Stimulated activated CD8-positive, alpha-beta memory T cell treated with anti-CD3 and anti-CD28 coated beads, Interleukin-4, amount 100 ng/mL, for 24 hours (primary cell): ENCODE measurements at places on chromosomes 3 and 15.

DNA sequence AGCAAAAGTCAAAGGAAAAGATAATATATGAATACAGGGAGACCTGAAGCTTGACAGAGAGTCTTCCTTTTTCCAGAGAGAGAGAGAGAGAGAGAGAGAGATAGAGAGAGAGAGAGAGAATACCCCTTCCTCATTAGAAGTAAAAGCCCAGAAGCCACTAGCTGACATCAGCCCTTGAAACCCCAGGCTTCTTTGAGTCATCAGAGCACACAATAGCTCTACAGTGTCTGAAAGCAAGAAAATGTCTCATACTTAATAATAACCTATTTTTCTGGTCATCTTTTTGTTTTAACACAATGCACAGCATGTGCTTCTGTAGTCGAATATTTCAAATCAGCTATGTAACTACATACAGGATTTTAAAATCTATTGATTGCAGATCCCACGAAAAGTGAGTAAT is 109.2 kb upstream of the NANOGP8 start:
- DNase-seq = no peak

DNA sequence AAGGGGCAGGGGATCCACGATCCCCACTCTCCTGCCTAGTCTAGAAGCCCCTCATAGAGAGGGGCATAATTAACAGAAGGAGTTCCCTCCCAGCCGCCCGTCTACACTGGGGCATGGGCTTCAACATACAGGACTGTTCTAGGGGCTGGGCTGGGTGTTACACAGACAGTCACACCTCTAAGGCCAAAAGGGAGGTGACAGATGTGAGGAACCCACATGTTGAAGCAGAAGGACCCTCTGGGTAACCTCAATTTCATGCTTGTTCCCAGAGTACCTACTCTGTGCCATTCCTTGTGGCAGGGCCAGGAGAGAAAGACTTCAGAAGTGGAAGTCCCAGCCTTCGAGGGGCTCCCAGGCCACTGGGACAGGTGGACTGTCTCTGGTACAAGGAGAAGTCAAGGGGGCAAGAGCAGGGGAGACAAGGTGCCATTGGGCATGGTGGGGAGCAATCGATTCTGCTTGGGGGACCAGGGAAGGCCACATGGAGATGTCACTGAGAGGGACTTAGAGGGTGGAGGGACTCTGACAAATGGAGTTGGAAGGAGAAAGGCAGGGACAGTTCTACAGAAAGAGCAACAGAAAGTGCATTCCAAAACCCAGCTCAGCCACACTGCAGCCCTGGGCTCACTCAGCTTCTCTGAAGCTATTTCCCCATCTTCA is 71.3 kb downstream of the CPN2 start:
- no peak for DNase-seq

GRCh38 chr3:13652728-13653127 is 103.8 kb downstream of the FBLN2 start:
- no peak for DNase-seq

DNA sequence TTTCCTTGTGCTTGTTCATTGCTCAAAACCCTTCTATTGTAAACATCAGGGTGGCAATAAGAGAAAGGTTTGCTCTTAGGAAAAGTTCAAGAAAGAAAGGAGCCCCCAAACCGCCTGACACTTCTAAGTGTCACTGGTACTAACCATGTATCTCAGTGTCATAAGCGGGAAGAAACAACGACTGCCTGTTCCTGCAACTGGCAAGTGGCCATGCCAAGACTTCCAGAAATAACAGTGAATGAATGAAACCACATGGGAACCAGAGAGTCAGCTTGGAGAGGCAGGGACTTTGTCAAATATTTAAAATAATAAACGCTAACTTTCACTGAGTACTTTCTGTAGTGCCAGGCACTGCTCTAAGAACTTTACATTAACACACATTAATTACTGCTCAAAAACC is 1.1 kb downstream of the PLSCR2 start:
- no peak for DNase-seq

DNA sequence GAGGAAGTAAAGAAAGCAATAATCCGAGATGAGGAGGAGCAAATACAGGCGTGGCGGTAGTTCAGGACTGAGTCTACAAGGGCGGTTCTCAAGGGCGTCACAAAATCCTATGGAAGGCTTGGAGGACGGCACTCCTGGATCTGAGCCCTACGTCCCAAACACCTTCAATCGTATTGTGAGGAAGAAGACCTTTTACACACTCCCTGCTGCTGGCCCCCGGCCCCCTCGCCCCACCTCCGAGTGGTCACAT is 747 bp downstream of the PLD1 start:
- DNase-seq = no peak

GRCh38 chr3:58776231-58776630 is 109.7 kb upstream of the FAM3D start:
- DNase-seq = no peak

DNA sequence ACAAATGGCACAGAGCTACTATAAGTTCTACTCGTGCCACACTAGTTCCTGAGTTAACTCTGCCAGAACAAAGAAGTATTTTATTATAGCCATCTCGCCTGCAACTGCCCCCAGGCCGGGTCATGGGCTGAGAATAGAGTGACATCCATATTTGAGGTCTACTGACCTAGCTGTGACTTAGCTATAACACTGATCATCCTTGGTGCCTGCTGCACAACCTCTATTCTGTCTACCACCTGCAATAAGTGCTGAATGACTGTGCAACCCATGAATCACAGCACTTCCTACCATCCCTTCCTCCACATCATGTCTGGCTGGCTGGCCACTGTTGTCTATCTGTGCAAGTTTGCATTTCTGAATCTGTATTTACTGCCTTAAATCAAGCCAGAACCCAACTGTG is 506.5 kb upstream of the TBL1XR1 start:
- no peak for DNase-seq

GRCh38 chr15:57323806-57324589 is 52.3 kb upstream of the CGNL1 start:
- DNase-seq = no peak

DNA sequence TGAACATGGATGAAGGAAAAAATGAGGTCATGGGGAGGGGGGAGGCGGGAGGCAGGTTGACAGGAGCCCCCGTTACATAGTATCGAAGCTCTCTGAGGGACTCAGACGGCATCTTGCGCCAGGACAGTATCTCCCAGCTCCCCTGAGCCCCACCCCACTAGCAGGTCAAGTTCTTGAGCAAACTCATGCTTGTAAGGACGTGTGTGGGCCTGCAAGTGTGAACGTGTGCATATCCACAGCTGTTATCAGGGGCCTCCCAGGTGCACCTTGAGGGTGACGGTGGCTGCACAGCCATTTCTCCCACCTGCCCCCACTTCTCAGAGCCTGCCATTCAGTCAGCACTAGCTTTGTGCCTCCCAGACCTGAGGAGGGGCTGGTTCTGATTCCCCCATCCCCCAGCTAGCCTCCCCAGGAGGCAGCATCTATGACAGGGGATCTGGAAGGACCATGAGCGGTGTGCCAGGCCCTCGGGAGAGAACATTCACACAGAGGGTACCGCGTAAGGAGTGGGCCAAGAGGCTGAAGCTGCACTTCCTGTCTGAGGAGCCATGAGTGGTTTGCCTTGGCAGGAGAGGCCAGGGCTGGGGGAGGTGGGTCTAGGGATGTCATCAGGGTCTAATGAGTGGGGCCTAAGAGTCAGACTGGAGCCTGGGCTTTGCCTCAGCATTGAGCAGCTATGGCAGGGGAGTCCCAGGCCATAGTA is 2.9 kb downstream of the SEMA3F start:
- DNase-seq = no peak

DNA sequence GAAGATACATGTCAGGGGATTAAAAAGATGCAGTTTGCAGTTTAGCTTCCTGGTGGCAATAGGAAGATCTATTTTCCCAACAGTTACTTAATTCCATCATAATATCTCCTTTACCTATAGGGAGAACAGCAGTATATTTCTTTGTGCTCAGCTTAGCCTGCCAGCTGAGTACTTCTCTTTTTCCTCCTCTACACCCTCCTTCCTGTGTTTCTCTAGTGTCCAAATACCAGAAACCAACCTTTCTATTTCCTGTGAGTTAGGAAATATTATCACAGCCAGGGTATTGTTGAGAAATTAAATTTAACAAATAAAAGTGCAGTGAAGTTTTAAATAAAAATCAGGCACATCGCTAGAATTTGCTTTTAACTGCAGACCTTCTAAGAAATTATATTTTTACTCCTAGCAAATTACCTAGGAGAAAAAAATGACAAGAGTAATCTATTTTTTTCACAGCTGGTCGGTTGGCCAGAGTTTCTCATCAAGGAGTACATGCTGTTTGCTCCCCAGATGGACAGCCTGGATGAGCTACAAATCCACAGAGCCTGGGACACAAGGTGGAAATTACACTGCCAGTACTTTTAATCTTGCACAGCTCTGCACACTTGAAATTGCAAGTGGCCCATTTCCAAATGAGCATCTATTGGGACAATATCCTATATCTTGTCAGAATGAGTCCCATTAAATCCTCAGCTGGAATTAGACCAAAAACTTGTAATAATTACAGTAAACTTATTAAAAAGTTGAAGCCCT is 185.2 kb upstream of the CFAP20DC start:
- DNase-seq = no peak

DNA sequence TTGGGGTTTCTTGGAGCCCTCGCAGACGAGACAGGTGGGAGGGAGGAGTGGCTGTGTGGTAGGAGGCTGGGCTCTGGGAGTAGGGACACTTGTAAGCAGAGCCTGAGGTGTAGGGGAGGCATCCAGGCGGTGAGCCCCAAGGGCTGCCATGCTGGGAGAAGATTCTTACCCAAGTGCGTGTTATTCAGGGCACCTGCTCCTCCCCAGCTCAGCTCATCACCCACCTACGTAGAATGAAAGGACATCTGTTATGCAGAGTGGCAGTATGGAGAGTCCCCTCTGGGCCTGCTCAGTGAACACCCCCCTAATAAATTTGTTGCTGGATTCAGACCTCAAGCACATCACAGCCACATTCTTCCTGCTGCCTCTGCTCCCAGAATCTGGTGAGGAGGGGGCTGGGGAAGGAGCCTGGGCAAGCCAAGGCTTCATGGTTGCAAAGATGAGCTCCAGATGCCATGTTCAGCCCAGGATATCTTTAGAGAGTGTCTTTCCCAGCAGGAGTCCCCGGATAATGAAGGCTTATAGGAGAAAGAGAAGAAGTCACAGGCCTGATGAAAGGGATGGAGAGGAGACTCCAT is 261.8 kb downstream of the EPHB1 start:
- no peak for DNase-seq

GRCh38 chr3:186589856-186590579 is 19.5 kb downstream of the DNAJB11 start:
- no peak for DNase-seq

DNA sequence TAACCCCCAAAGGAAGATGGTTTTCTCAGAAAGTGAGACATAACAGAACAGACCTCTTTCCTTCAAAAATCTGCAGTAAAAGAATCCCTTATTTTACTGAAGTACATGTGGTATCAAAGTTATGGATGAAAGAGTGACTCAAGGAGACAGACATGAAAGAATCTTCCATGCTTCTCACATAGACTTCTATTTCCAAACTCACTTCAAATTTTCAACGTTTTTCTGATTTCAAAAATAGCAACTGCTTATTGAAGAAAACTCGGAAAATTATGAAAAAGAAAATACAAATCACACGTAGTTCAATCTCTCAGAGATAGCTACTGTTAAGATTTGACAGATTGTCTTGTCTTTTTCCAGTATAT is 39.8 kb upstream of the TRA2B start:
- DNase-seq = no peak

DNA sequence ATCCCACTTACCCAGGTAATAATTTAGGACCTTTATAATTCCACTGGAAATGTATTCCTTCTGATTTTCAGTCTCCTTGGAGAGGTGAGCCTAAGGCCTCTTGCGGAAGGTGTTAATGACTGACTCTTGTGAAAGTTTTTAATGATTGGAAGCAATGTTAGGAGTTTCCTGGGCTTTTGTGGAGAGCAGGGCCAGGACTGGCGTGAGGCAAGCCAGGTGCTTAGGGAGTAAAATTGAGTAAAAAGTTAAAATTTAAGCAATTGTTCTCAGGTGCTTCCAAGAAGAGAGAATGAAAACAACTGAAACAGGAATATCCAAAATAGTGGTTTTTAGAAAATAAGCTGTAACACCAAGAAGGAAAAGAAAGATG is 130.6 kb upstream of the TGFBR2 start:
- DNase-seq = no peak

DNA sequence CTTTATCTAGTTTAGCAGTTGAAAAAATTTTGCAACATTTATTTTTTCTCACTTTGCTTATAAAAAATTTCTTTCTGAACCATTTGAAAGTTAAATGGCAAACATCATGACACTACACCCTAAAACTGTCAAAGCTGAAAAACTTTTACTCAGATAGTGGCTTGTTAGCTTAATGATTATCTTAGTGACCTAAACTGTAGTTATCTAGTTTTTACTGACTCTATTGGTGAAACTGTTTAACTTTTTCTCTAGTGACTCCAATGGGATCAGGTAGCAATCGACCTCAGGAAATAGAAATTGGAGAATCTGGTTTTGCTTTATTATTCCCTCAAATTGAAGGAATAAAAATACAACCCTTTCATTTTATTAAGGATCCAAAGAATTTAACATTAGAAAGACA is 13.3 kb downstream of the FBXO22 start:
- no peak for DNase-seq

- DNase-seq = no peak
These were observed 75.1 kb downstream of the ATP10A start for GRCh38 chr15:25787855-25788520.

GRCh38 chr3:50264964-50265485 is 3.9 kb upstream of the SEMA3B start:
- DNase-seq = no peak

DNA sequence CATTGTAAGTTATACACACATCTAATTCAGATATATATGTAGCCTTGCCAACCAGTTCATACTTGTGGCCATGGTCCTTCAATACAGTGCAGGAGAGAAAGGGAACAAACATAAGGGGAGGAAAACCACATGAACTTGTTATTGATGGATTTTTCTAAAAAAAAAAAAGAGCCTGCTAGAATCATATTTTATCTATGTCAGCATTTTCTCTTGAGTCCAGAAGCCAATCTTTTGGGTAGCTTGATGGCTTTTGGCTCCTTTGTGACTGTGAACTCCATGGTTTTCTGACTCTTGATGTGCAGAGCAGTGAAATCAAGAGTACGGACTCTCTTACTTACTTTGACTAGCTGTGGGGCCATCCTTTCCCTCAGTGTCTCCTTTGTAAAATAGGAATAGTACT is 197.4 kb upstream of the DPH6 start:
- no peak for DNase-seq

GRCh38 chr15:74044267-74045110 is 37.9 kb downstream of the GOLGA6A start:
- no peak for DNase-seq

- DNase-seq = no peak
These were observed 250.9 kb downstream of the EPHA3 start for GRCh38 chr3:89358281-89358680.

GRCh38 chr3:106610362-106610959 is 741.6 kb upstream of the CBLB start:
- DNase-seq = no peak

DNA sequence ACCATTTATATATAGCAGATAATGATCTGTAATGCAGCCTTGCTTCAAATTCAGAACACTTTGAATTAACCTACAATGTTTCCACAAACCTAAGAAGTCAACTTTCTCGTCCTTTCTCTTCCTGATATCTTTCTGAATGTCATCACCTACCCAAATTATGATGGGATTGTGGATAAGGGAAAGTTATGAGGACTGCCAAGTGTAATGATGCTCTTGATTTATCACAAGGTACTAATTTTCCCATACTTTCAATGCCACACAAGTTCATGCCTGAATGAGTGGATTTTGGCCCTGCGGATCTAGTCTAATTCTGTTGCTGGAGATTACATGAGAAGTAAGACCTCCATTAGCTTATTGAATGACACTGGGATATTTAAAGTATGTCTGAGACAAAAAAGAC is 82.6 kb upstream of the NANOGP8 start:
- DNase-seq = no peak
